HFF-Myc (cell line): ENCODE measurements at places on chromosomes 5 and 9.
A peak's percentile ranks its signal among the peaks of the same experiment; 100 is the strongest.

- no peak for DNase-seq
Measured at GRCh38 chr5:119313197-119313596, 42.6 kb upstream of the TNFAIP8 start.

DNA sequence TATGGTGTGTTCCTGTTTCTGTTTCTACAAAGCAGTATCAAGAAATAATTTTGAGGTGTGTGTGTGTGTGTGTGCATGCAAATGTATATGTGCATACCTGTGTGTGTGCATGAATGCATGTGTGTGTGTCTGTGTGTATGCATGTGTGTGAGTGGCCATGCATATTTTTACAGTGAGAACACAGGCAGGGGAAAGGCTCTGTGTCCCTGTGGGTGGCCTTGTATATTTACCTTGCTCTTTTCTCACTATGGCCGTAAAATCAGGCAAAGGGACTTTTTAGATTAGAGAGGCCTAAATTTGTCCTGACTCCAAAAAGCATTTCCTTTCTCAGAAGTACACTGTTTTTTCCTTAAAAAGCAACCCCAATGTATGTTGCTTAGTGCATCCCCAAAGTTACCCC is 293.4 kb downstream of the MARCHF11 start:
- DNase-seq, result no peak

GRCh38 chr9:18245911-18246310 is 228.0 kb upstream of the ADAMTSL1 start:
- no peak for DNase-seq

GRCh38 chr5:9398227-9398626 is 147.6 kb downstream of the SEMA5A start:
- DNase-seq, result no peak

GRCh38 chr9:99336005-99336404 is 113.9 kb downstream of the SEC61B start:
- DNase-seq, result no peak

GRCh38 chr9:90770927-90771326 is 30.7 kb upstream of the SYK start:
- DNase-seq, result no peak

DNA sequence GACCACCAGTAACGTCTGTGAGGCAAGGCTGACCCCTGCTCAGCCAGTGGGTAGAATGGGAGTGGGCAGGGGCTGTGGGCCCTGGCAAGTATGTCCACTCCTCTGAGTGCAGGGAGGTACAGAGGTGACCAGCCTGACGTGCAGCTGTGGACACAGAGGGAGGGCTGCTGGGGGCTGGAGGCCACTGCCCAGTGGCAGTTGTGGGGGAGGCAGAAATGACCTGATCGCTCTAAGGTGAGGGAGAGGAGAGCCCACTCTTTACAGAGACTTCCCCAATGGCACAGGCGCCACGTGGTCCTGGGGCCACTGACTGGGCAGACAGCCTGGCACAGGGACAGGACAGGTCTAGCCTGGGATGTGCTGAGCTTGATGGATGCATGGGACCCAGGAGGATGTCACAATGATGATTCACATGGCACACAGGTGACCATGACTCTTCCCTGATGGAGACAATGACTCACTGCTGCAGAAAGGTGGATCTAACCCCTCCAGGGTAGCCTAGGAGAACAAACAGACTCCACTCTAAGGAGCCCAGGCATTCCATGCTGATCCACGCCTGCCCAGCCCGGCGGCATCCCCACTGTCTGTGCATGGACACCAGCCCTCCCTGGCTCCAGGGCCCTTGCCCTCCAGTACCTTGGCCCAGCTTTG is 7.7 kb downstream of the LPCAT1 start:
- no peak for DNase-seq

DNA sequence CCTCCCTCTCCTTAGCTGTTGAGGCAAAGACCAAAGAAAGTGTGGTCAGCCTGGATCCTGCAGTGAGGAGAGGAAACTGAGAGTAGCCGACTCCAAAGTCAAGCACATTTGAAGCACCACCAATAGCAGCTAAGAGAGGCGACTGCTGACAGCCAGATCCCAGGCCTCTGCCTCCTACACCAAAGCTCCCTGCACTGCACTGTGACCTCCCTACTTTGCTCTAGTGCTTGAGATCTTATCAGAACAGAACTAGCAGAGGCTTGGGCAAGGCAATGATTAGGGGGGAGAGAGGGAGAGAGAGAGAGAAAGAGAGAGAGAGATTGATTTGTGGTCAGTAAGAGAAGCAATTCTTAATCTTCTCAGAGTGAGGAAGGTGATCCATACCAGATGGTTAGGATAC is 216.3 kb downstream of the CDK5RAP2 start:
- DNase-seq, result no peak

DNA sequence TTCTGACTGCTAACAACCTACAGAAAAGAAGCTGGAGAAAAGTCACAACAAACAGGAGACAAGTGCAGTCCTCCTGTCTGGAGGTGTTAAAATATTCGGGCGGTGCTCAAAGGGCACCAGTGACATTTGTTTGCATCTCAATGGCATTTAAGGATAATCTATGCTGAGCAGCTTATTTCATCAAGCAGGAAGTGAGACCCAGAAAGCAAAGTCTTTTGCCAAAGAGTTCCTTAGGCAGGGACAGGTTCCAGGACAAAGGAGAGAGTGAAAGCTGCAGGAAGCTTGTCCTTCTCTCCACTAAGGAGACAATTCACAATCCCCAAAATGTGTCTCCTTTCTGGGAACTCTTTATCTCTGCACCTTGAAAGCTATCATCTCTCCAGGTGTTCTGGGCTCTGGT is 38.7 kb upstream of the CDK20 start:
- no peak for DNase-seq

- no peak for DNase-seq
Measured at GRCh38 chr5:112548246-112548881, 129.3 kb upstream of the EPB41L4A start.

- no peak for DNase-seq
Measured at GRCh38 chr9:115099901-115100300, 18.1 kb downstream of the TNC start.

- DNase-seq, result no peak
Measured at GRCh38 chr9:134913713-134914500, 3.8 kb downstream of the FCN1 start.

DNA sequence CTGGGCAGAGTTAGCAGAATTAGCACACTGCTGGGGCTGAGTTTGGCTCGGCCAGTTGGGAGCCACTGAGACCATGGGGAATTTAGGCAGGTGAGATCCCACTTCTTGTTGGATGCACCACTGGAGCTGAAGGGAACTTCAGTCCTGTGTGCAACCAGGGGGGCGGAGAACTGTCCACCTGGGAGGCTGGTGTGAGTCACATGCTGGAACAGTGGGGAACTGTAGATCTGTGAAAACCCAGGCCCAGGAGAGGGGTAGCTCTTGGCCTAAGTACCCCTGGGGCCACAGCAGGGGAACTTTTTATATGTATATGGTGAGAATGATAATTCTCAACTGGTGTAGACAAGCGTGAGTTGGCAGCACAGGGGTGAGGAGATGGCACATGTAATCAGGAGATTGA is 237.5 kb upstream of the KIF2A start:
- no peak for DNase-seq

- no peak for DNase-seq
Measured at GRCh38 chr9:135610290-135611141, 28.8 kb downstream of the GLT6D1 start.

DNA sequence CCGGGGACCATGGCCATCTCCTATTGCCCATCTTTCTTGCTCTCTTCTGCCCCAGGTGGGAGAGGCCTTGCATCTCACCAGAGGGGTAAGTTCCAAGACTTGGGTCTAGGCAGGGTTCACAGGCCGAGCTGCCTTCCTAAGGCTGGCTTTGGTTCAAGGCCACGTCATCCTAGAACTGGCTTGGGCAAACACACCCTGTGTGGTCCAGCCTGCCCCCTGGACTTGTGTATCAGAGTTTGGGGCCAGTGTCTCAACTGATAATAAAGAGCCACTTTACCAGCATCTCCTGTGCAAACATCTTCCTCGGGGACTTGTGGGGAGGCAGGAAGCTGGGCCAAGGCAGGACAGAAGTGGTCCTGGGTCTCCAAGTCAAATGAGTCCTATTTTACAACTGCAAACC is 17.8 kb downstream of the BOD1 start:
- DNase-seq, result no peak

DNA sequence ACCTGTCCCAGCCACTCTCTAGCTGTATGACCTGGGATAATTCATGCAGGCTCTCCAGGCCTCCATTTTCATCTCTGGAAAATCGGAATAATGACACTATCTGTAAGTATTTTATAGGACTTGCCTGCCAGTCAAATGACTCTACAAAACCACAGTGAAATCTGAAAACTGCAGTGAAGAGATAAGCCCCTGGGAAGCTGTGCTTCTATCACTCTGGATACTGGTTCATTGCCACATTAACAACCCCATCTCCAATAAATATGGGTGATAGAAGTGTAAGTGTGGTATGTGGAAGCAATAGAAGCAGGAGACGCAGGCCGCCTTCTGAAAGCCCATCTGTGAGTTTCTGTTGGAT is 31.8 kb downstream of the WHRN start:
- no peak for DNase-seq

GRCh38 chr5:34959323-34959722 is 30.0 kb downstream of the DNAJC21 start:
- DNase-seq, result peak; percentile 35

GRCh38 chr5:124180875-124181461 is 565.5 kb downstream of the ZNF608 start:
- DNase-seq, result peak; percentile 84

DNA sequence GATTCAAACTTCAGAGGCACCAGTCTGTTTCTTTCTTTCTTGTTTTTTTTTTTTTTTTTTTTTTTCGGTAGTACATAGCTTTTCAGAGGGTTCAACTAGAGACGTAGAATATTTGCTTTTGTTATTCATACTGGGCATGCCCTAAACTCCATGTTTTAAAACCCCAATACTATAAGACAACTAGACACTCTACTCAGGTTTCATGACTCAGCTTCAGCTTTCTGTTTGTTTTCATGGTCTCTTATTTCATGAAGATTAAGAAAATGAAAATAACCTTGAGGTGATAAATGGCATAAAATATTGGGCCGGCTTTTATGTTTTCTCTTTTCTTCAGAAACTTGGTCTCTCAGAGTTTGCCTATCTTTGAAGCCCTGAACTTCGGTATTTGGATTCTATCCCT is 2126.3 kb upstream of the ACO1 start:
- DNase-seq, result no peak

DNA sequence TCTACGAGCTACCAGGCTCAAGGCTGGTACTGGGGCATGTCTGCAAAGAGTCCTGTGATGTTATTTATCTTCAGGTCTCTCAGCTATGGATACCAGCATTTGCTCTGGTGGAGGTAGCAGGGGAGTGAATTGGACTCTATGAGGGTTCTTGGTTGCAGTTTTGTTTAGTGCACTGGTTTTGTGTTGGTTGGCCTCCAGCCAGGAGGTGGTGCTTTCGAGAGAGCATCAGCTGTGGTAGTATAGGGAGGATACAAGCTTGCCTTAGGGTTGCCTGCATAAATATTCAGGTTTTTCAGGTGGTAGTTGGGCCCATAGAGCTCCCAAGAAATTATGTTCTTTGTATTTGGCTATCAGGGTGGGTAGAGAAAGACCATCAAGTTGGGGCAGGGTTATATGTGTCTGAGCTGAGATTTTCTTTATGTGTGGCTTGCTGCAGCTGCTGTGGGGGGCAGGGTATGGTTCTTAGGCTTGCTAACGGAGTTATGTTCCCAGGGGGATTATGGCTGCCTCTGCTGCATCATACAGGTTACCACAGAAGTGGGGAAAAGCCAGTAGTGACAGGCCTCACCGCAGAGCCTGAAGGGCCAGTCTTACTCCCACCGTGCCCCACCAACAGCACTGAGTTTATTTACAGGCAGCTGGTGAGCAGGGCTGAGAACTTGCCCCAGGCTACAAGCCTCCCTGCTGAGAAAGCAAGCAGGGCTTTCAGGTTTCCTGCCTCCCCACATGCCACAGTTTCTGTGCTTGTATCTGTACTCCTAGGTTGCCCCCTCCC is 9.7 kb upstream of the RIOK2 start:
- DNase-seq, result no peak

DNA sequence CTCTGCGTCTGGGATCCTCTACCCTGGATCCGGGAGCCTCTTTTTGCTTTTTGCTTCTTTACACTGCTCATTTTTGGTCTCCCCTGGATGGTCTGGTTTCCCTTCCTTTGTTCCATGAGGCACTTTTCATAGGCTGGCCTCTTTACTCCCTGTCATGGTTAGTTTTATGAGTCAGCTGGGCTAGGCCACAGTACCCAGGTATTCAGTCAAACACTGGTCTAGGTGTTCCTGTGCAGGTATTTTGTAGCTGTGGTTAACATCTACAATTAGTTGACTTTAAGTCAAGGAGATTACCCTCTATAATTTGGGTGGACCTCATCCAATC is 17.5 kb downstream of the ANKRD33B start:
- DNase-seq, result no peak

GRCh38 chr5:146363161-146363874 is 24.7 kb downstream of the POU4F3 start:
- DNase-seq, result no peak

DNA sequence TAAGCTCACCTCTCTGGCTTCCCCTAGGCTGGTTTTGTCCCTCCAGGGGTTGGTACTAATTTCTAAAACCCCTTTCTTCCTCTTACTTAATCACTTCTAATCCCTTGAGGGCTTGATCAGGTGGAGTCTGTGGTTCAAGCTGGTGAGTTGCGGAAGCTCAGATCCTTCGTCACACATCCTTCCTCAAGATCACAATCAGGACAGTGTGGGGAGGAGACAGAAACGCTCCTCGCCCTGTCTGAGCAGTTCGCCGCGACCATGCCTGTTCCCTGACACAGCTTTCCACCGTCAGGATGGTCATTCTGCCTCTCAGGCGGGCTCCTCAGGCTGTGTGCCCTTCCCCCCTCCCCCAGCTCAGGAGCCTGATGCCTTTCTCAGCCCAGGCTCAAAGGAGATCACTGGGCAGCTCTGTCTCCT is 24.3 kb downstream of the CPLX2 start:
- no peak for DNase-seq

- DNase-seq, result no peak
Measured at GRCh38 chr5:102922799-102923477, 167.8 kb downstream of the PAM start.

- DNase-seq, result no peak
Measured at GRCh38 chr5:36734422-36734821, 128.0 kb downstream of the SLC1A3 start.

DNA sequence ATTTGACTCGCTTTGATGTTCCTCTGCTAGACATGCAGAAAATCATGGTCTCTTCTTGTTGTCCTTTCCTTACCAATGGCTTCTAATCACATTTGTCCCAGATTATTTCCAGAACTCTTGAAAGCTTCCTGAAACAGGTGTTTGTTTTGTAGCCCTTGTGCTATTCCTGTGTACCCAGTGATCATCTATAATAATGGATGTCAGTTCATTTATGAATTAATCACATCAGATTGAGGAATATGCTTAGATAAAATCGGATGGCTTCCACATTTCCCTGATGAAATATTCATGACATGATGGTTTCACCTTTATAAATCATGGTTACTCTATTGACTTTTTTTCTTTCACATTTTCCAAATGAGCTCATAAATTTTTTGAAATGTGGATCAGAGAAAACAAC is 359.0 kb upstream of the DMAC1 start:
- no peak for DNase-seq
